ENCODE measurements at places on chromosomes 1 and 21.
A peak's percentile ranks its signal among the peaks of the same experiment; 100 is the strongest.

DNA sequence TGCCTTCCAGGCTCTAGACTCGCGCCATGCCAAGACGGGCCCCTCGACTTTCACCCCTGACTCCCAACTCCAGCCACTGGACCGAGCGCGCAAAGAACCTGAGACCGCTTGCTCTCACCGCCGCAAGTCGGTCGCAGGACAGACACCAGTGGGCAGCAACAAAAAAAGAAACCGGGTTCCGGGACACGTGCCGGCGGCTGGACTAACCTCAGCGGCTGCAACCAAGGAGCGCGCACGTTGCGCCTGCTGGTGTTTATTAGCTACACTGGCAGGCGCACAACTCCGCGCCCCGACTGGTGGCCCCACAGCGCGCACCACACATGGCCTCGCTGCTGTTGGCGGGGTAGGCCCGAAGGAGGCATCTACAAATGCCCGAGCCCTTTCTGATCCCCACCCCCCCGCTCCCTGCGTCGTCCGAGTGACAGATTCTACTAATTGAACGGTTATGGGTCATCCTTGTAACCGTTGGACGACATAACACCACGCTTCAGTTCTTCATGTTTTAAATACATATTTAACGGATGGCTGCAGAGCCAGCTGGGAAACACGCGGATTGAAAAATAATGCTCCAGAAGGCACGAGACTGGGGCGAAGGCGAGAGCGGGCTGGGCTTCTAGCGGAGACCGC, 2.0 kb upstream of the OLIG2 start:
- no peak for DNase-seq

GRCh38 chr1:246404078-246404477, 103.0 kb downstream of the SMYD3 start:
- DNase-seq = peak; percentile 68

DNA sequence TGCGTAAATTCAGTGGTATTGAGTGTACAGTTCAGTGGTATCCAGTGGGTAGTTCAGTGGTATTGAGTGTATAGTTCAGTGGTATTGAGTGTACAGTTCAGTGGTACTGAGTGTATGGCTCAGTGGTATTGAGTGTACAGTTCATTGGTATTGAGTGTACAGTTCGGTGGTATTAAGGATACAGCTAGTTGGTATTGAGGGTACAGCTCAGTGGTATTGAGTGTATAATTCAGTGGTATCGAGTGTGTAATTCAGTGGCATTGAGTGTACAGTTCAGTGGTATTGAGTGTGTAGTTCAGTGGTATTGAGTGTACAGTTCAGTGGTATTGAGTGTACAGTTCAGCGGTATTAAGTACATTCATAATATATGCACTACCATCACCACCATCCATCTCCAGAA, 23.5 kb upstream of the KCNAB2 start:
- DNase-seq = no peak

DNA sequence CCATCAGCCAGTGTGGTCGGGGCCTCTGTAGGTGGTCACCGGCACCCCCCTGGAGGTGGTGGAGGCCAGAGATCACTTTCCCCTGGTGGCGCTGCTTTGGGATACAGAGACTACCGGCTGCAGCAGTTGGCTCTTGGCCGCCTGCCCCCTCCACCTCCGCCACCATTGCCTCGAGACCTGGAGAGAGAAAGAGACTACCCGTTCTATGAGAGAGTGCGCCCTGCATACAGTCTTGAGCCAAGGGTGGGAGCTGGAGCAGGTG, 961 bp downstream of the RBM15 start:
- no peak for DNase-seq

GRCh38 chr1:25255706-25256577, 8.7 kb upstream of the RSRP1 start:
- no peak for DNase-seq

DNA sequence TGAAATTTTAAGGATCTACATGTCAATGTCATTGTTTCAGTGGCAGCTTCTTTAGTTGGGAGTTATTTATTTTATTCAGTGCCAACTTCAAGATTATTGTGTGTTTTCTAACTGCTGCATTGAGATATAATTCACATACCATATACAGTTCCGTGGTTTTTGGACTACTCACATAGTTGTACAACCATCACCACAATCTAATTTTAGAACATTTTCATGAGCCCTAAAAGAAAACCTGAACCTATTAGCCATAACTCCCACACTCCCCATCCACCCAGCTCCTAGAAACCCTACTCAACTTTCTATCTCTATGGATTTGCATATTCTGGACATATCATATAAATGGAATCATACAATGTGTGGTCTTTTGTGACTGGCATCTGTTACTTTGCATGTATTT, 220.0 kb downstream of the LRRC40 start:
- DNase-seq = no peak

DNA sequence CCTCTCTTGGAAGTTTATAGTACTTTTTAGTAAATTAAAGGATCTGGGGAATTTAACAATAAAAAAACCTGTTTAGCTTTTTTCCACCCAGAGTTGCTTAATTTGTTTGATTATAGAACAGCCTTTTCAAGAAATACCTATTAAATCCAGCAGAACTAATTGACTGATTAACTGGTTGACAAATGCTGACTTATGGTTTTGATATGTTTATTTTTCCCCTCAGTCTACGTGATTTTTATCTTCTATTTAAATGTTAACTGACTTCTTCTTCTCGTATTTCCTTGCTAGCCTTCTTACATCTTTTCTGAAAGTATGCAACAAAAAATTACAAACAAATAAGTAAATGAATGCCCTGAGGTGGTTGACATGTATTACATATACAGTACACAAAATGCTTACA, 302.9 kb upstream of the SPAG17 start:
- DNase-seq = no peak
